ENCODE measurements at places on chromosomes 16 and 17.

DNA sequence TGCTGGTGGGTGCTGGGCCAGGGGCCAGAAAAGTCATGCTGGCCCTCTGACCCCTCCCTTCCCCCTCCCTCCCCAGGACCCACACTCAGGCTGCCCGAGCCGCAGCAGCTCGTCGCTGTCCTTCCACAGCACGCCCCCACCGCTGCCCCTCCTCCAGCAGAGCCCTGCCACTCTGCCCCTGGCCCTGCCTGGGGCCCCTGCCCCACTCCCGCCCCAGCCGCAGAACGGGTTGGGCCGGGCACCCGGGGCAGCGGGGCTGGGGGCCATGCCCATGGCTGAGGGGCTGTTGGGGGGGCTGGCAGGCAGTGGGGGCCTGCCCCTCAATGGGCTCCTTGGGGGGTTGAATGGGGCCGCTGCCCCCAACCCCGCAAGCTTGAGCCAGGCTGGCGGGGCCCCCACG is 8.3 kb upstream of the CISD3 start:
- DNase-seq, result no peak

GRCh38 chr17:5226940-5227878 is 7.5 kb downstream of the SCIMP start:
- DNase-seq, result no peak

DNA sequence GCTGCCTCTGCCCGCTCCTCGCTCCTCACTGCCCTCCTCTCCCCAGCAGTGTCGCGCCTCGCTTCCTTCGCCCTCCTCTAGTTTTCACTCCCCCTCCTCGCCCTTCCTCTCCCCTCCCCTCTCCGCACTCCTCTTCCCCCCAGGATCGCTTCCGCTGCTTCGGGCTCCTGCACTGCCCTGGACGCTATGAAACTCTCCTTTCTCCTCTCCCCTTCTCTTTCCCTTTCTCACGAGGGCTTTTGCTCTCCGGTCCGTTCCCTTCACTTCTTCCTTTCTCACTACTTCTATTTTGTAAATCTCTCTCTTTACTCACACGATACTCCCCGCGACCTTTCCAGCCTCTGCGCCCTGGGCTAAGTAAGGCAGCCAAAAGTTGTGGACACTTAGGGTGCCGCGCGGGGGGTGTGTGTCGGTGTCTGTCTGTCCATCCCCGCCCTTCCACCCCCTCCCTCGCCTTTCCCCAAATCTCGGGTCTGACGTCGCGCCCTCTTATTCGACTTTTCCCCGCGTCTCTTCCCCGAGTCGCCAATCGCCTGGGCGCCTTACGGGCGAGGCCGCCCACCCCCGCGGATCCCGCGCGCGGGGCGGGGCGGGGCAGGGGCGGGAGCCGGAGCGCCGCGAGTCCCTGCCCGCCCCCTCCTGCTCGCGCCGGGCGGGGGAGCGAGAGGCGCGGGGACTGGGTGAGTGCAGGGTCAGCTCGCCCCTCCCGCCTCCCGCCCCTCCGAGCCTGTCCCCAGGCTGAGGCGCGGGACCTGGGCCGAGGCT is at the start of gene IRX3:
Gene IRX3 (minus strand): TSS at position 422 of the 765 bp plus-strand sequence. CDS start 737 bp downstream, outside the sequence.
- peak; percentile 68 for DNase-seq

DNA sequence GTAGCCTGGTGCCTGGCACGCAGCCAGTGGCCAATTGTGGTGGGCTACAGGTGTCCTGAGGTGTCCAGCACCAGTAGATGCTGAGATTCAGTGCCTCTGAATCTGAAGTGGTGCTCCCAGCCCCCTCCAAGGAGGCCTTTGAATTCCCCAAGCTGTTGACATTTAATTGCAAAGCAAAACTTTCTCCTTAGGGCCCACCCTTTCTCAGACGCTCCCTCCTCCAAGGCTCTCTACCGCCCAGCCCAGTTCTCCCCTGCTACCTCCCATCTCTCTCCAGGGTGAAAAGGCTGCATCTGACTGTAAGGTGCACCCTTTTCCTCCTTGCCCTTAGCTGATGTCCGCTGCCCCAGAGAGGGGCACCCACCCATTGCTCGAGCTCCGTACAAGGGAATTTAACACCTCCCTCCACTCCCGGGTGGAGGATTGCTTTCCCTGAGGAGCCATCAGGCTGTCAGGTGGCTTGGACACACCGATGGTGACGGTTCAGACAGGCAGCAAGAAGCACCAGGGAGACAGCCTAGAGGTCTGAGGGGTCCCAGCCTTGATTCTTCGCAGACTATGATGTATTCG is 1.7 kb downstream of the BEAN1 start:
- DNase-seq, result no peak

DNA sequence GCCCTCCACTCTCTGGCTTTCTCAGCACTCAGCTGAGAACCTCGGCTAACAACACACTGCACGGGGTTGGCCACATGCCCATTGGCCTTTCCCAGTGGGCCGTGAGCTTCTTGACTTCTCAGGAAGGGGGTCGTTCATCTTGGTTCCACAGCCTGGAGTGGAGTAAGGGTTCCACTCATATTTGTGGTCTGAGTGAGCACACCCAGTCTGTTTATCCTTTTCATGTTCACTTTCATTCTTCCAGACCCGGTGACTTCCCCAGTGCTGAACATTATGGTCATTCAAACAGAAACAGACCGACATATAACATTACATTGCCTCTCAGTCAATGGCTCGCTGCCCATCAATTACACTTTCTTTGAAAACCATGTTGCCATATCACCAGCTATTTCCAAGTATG is 8.2 kb downstream of the MILR1 start:
- no peak for DNase-seq

DNA sequence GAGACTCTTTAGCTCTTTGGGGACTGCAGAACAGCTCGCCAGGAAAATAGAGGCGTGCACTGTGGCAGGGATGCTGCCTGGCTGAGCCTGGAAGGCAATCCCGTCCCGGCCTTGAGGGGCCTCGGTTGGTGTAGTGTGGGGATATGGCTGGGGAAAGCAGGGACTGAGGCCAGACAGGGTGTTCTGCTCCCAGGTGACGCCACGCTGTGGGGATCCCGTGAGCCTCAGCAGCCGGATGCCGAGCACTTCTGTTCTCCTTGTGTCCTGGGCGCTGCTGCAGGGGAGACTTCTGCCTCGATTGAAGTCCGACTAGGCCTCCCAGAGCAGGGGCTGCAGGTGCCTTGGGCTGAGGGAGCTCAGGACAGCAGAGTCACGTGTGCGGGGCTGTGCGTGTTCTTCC is 72.6 kb downstream of the BANP start:
- DNase-seq, result no peak

DNA sequence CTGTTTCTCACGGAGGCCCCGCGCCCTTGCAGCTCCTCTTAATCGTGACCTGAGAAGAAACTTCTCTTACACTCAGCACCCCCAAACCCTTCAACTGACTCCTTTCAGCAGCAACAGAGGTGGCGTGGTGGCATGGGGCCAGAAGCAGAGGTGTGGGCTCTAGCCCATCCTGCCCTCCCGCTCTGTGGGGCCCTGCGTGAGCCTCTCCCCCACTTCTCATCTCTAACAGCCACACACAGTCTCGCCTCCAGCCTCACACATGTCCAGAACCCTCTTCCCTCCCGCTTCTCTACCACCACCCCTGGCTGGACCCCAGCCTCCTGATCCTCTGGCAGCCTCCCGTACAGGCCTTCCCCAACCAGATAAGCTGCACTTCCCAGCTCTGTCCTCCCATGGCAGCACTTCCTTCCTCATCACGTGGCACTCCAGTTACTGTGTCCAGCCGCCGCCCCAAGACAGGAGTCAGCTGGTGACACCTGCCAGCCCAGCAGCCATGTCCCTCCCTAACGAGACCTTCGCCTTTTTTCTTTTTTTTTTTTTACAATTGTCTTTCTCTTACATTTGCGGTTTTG is 30.5 kb downstream of the NSMCE1 start:
- no peak for DNase-seq

DNA sequence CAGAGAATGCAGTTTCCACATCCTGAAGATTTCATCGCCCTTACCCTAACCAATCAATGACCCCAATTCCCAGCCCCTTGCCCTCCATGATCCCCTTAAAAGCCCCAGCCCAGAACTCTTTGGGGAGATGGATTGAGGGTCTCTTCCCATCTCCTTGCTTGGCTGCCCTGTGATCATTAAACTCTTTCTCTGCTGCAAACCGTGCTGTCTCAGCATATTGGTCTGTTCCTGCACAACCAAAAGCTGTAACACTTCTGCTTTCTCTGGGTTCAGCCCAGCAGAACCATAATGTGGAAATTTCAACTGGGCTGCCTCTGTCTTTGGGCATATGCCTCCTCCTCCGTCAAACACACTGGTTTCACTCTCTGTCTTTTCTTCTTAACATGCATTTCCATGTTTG is 67.0 kb upstream of the NLRP1 start:
- no peak for DNase-seq

GRCh38 chr16:85220964-85221731 is 108.9 kb upstream of the CIBAR2 start:
- no peak for DNase-seq

DNA sequence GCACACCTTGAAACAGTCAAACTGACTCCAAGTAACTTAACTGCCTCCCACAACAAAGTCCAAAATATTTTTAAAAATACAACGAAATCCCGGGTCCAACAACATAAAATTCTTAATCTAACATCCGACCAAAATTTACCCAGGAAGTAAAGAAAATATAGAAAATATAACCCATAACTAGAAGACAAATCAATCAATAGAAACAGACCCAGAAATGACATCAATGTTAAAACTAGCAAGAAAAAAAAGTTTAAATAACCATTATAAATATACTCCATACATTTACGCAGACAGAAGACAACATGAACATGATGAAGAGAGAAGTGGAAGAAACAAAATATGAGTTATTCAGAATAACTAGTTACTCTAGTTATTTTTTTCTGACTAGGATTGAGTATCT is 3.7 kb downstream of the ZNF597 start:
- no peak for DNase-seq

GRCh38 chr17:5897275-5897911 is 172.8 kb upstream of the WSCD1 start:
- no peak for DNase-seq

DNA sequence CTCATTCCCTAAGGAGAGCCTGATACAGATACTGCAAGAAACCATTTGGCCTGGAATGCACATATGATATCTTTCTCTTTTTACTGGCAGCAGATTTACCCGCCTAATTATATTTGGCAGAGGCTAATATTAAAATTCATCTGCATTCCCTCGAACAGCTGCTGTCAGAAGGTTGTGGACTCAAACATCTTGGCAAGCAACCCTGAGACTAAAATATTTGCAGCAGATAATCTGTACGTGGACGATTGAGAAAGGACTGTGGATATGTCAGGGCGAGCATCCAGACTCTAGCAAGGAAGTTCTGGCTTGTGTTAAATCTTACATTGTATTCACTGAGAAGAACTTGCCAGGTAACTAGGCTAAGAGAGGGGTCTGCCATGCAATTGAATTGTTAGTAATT is 65.2 kb downstream of the SNX20 start:
- no peak for DNase-seq

DNA sequence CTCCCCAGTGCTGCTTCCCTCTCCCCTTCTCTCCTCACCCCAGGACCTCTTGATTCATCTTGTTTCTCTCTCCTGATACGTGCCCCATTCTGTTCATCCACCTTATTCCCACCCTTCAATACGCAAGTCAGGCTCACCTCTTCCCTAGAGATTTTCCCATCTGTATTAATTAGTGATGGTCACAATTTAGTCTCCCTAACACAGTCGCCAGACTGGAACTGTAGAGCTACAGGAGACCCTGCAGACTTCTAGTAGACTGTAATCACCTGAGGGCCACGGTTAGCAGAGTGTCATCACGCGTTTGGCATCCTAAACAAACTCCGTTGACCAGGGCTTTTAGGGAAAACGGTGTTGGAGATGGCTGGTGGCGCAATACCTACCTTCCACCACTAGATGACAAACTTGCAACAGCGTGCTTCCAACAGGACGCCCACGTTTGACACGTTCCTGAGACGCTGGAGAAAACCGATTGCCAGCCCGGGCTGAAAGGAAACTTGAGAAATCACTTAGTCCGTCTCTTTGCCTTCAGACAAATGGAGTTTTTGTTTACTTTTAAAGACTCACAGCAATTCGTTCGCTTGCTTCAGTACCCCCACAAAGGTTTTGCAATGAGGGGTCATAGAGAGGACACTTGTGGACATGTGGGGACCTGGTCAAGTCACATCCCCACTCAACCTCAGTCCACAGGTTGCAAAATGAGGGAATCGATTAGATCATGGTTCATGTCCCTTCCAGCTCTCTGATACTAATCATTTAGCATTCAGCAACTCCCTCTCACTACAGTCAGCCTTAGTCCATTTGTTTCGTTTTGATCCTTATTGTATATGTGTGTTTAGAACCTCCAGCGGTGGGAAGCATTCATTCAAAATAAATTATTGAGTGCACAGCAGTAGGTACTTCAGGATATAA is 20.6 kb downstream of the MYL4 start:
- peak; percentile 87 for DNase-seq

DNA sequence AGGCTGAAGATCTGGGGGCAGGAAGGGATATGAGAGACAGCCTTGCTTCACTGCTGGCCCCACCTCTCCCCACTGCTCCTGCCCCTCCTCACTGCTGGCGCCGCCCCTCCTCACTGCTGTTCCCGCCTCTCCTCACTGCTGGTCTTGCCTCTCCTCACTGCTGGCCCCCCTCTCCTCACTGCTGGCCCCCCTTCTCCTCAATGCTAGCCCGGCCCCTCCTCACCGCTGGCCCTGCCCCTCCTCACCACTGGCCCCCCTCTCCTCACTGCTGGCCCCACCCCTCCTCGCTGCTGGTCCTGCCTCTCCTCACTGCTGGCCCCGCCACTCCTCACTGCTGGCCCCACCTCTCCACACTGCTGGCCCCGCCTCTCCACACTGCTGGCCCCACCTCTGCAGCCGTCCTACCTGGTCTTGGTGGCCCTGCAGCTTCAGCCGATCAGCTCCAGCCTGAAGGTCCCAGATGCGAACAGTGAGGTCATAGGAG is 9.5 kb upstream of the PAM16 start:
- DNase-seq, result no peak

GRCh38 chr17:51006601-51007000 is 114.1 kb downstream of the SPAG9 start:
- DNase-seq, result no peak

DNA sequence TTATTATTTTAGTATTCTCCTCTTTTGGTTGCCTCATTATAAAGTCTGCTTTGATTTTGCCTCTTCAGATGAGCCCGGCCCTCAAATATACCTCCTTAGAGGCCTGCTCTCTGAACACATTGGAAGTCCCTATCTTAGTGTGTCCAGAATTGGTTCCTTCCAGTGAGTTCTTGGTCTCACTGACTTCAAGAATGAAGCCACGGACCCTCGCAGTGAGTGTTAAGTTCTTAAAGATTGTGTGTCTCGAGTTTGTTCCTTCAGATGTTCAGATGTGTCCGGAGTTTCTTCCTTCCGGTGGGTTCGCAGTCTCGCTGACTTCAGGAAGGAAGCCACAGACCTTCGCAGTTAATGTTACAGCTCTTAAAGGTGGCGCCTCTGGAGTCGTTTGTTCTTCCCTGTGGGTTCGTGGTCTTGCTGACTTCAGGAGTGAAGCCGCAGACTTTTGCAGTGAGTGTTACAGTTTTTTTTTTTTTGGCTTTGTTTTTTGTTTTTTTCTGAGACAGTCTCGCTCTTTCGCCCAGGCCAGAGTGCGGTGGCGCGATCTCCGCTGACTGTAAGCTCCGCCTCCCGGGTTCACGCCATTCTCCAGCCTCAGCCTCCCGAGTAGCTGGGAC is 45.8 kb upstream of the NOS2 start:
- DNase-seq, result no peak

GRCh38 chr17:8062807-8063483 is 24.1 kb downstream of the ALOX15B start:
- DNase-seq, result no peak

All from HFF-Myc (cell line).